ENCODE measurements at places on chromosomes 11 and 22. TPM values are rescaled to one million over a fixed set of nuclear protein-coding genes. Genes with fewer than 3 reads are reported as not detected.

Gene RIMBP3C
- polyA plus RNA-seq = 0.10 TPM

- no peaks in the 10 kb centered on the region for H3K27me3 ChIP-seq
- DNase-seq = peak; percentile 94
- H3K4me1 ChIP-seq = peaks cover 4% of the 10 kb centered on the region
These were observed at the start of gene EIF3L for GRCh38 chr22:37849089-37849751. EIF3L (plus strand) TSS chr22:37849419; CDS start chr22:37849450, 31 bp downstream.

DNA sequence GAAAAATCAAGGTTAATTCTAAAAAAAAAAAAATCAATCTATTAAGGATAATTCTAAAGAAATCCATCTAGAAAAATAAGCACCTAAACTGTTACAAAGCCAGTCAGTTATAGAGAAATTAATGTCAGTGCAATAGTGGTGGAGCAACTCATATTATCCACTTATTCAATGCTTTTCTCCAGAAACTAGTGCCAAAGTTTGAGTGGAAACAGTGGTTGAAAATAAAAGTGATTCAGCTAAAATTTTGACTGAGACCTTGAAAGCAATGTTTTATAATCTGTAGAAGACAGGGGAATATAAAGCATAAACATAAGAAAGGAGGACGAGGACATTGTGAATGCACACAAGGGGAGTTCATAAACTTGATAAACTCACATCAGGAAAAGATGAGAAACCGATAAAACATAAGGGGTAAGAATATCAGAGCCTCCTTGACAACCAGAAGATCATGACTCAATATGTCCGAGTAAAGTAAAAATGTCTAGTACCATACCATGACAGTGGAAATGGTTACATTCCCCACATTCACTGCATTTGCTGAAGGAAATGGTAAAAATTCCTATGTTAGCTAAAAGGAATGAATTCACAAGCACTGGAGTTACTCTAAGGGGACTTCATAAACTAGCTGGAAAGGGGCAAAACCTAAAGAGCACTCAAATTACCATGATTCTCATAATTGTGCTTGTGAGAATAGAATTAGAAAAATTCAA lies 58.7 kb upstream of the SLC5A12 start:
- no peaks in the 10 kb centered on the region for H3K27me3 ChIP-seq
- H3K4me1 ChIP-seq = no peaks in the 10 kb centered on the region
- H3K4me3 ChIP-seq = no peak overlapping the region
- no peak overlapping the region for H3K27ac ChIP-seq

Gene PNPLA3
- 1.1 TPM for polyA plus RNA-seq

Gene CALCA
- 3.0 TPM for polyA plus RNA-seq

DNA sequence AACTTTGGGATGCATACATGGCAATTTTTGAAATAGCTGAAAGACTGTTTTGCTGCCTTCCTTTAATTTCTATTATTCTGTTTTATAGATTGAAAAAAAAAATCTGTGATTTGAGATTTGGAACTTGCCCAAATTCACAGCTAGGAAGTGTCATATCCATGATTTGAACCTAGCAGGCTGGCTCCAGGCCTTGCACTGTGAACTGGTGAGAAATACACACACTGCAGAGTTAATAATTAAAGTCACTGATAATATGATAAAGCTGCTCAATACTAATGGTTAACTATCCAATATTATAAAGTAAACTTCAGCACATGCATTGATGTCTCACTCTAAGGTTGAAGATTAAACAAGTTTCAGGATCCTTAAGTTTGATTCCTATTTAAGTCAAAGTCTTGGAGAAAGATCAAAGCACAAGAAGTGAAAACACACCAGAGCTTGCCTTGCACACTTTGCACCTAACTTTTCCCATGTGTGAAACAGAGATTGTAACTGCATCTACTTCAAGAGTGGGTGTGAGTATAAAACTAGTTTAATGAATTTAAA lies 150.6 kb upstream of the CCDC179 start:
- H3K36me3 ChIP-seq = no peaks in the 10 kb centered on the region
- H3K4me1 ChIP-seq = no peaks in the 10 kb centered on the region
- no peak overlapping the region for H3K27ac ChIP-seq

DNA sequence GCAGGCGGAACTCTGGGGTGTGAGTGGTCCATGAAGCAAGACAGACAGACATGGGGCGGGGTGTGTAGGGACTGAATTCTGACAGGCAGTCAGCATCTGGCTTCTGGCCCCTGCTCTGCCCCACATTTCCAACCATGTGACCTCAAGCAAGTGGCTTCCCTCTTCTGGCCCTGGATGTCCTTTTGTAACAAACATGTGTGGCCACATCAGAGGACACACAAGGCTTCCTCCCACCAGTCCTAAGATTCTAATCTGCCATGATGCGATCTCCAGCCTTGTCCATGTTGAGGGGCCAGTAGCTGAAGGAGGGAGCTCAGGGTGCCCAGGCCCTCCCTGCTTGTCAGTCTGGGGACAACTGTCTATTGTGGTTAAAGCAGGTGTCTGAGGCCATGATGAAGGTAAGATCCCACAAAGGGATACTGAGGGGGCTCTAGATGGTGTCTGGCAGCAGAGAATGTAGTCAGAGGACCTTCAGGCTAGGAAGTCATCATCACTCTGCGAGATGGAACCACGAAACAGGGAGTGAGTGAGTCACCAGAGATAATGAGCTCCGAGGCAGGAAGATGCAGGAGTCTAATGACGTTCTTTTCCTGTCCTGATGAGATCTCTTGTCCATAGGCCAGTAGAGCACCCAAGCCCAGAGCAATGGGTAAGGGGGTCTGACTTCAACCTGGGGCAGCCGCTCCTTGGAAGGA lies 27.4 kb downstream of the DRD2 start:
- no peak overlapping the region for H3K4me3 ChIP-seq
- H3K36me3 ChIP-seq = no peaks in the 10 kb centered on the region
- H3K4me1 ChIP-seq = no peaks in the 10 kb centered on the region
- no peaks in the 10 kb centered on the region for H3K27me3 ChIP-seq
- no peak overlapping the region for H3K27ac ChIP-seq
- DNase-seq = no peak

DNA sequence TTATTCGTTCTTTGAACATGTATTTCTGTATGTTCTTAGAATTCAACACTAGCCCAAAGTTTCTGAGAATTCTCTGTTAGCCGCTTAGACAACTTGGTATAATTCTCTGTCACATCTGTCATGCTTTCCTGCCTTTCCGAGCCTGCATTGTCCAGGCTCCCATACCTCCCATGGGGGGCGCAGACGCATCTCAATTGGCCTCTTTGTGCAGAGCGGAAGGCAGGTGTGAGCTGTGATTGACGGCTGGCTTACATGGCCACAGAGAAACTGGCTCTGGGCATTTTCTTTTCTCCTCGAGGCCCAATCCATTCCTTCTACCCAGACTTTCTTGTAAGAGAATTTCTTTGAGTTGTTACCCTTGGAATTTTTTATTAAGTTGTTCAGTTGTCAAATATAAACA lies 132.7 kb upstream of the SESN3 start:
- no peaks in the 10 kb centered on the region for H3K27me3 ChIP-seq
- no peak overlapping the region for H3K4me3 ChIP-seq
- H3K4me1 ChIP-seq = peaks cover 13% of the 10 kb centered on the region

DNA sequence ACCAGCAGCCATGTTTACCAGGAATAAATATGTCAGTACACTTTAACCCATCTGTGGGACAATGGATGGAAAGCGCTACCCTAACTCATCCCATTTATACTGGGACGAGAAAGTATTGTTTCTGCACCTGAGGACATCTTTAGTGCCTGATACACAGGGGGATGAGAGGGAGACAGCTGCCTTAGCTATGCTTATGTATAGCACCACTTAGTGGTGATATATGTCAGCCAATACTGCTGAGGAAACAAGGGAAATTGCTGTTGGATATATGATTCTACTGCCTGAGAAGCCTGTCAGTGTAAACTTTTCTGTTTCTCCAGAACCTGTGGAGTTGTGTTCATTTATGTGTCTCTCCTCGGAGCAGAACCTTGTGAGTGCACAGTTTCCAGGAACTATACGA lies 13.3 kb upstream of the CEP295 start:
- no peaks in the 10 kb centered on the region for H3K27me3 ChIP-seq
- DNase-seq = no peak
- no peak overlapping the region for H3K27ac ChIP-seq
- H3K36me3 ChIP-seq = no peaks in the 10 kb centered on the region

Data from lung (tissue), 17 donors.